ENCODE measurements at places on chromosomes 12 and 14. TPM values are rescaled to one million over a fixed set of nuclear protein-coding genes. Genes with fewer than 3 reads are reported as not detected.

OTOGL gene
- 0.99 TPM for total RNA-seq

GPRC5D gene
- not detected for total RNA-seq

ENDOU gene
- total RNA-seq: 0.50 TPM

TMEM52B gene
- total RNA-seq: 0.83 TPM

NPAS3 gene
- 23.2 TPM for total RNA-seq

PLD4 gene
- 12.9 TPM for total RNA-seq

FLRT2 gene
- total RNA-seq: 60.2 TPM

CMKLR1 gene
- total RNA-seq: 7.2 TPM

ITPK1 gene
- 33.8 TPM for total RNA-seq

IL22 gene
- total RNA-seq: not detected

ANKS1B gene
- 131 TPM for total RNA-seq

ANO4 gene
- 14.5 TPM for total RNA-seq

Measured in spinal cord (tissue), 10 donors.